ENCODE measurements at places on chromosomes 1 and 21.

GRCh38 chr1:119132179-119132578 is 8.3 kb downstream of the WARS2 start:
- DNase-seq = no peak

DNA sequence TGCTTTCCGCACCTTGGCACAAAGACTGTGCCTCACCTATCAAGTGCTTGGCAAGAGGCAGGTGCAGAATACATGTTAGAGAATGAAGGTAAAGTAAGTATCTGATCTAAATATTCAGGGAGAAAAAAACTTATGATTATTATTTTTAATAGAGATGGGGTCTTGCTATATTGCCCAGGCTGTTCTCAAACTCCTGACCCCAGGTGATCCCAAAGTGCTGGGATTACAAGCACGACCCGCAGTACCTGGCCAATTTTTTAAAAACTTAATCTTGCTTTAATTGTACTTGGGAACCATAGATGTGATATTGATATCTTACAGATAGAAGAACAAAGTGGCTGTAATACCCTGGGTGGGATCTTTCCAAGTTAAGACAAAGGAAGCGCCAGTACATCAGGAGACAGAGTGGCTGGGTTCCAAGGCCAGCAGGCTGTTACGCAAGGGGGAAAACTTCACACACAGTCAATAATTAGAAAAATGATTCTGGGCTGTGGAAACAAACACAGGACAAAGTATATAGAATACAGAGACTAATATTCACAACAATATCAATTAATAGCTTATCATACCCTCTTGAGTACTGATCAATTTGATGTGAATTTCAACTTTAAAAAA is 58.6 kb upstream of the ATP1A1 start:
- no peak for DNase-seq

- DNase-seq = no peak
Observed at GRCh38 chr1:153995640-153996039, 5.1 kb downstream of the RPS27 start.

DNA sequence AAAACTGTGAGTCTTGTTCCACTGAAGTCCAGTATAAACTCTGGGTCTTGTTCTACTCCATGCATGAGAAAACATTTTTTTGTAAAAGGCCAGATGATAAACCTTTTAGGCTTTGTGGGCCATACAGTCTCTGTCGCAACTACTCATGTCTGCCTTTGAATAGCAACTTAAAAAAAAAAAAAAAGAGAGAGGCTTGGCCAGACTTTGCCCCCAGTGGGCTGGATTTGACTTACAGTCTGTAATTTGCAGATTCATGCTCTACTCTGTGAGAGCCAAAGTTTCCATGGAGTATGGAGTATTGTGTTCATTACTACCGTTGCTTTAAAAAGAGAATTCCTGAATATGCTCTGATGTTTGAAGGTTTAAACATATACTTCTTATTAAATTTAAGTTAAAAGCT is 654.9 kb upstream of the PKN2 start:
- no peak for DNase-seq

- DNase-seq = no peak
Observed at GRCh38 chr1:171286032-171286705, 27.8 kb upstream of the FMO4 start.

Data from activated gamma-delta T cell treated with anti-CD3 and anti-CD28 coated beads, Interleukin-2, amount 50 U/mL, for 16 hours (primary cell).